ENCODE measurements at places on chromosomes 16 and 17.

DNA sequence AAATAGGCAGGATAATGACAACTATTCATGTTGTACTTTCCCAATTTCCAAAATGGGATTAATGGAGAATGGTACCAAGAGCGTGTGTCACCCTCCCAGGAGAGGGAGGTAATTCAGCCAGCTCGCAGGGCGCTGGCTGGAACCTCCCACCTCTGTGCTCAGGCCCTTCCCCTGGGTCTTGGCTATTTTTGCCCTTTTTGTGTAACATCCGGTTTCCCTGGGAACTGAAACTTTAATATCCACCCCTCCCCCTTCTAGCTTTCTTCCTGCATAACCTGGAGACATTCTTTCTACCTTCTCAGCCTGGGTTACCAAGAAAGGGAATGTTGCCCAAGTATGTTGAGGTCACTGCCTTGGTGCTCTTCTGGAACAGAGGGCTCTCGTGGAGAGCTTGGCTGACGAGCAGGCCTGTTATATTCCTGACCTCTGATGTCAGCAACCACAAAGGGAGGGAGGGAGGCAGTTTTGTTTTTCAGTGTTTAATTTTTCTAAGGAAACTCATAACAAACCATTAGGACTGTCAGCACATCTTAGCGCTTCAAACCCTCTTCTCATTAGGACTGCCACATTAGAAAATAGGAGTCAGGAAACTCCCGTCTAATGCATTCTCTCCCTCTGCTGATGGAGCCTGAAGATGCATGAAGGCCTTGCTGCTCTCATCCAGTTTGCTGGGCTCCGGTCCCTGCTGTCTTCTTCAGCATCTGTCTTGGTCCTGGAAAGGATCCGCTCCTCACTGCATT is 25.6 kb downstream of the ITGB3 start:
- DNase-seq, result peak; percentile 100

GRCh38 chr17:45170931-45171337 is 9.3 kb downstream of the HEXIM2 start:
- DNase-seq, result peak; percentile 33

DNA sequence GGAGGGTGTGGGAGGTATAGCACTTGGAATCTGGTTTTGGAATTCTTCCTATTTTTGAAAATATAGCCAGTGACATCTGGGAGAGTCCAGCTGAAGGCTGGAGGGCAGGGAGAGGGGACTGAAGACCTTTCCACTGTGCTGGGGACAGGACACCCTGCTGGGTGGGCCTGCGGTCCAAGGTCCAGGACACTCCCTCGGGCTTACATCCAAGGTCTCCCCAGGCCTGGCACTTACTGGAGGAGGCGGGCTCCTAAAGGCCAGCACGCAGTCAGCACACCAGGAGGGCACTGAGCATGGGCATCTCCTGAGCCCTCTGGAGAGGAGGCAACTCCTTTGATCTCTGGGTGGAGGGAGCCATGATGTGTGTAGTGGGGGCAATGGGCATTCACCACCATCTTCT is 35.5 kb upstream of the ETV4 start:
- DNase-seq, result no peak

GRCh38 chr16:30136971-30137605 is 14.1 kb upstream of the MAPK3 start:
- DNase-seq, result no peak

DNA sequence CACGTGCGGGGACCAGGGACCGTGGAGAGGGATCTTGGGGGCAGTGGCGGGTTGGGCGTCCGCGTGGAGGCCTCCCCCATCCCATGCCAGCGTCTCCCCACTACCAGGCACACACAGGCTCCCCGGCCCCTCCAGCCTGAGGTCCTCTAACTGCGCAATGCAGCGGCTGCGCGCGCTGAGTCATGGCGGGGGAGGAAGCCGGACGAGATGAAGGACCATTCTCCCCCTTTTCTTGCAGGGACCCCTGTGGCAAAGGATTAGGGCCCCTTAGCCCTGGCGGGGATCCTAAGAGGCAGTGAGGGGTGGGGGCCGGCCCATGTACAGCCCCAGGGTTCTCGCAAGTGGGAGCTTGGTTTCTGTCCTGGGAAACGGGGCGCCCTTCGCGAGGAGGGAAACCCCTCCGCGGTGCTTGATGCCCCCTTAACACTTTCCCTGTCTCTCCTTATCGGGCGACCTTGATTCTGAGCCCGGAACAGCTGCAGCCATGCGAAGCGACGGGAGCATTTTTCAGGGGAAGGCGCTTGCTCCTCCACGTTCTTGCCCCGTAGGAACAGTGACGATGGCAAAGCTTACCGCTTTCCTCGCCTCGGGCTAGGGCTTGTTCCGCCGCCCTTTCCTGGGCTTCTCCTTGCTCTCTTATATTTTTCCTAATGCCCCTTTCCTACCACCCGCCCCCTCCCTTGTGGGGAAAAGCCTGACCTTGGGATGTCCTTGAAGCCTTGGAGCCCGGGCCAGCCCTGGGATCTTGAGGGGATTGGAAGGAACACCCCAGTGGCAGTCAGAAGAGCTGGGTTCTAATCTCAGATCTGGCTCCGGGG is 592 bp downstream of the ALDOA start:
- DNase-seq, result peak; percentile 65

DNA sequence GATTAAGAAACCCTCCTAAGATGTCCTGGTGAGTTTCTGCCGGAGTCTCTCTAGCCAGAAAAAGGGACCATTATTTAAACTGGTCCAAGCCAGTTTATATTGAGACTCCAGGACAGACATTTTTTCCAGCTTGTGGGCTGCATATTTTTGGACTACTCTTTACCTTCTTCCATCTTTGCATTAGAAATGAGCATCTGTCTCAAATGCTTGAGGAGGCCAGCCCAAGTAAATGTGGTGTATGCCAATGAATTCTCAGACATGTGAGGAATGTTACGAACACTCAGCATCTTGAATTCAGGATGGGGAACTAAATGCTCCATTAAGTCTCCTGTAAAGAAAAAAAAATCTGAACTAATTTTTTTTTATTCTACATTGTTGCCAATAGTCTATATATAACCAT is 18.4 kb downstream of the TUBD1 start:
- DNase-seq, result no peak

DNA sequence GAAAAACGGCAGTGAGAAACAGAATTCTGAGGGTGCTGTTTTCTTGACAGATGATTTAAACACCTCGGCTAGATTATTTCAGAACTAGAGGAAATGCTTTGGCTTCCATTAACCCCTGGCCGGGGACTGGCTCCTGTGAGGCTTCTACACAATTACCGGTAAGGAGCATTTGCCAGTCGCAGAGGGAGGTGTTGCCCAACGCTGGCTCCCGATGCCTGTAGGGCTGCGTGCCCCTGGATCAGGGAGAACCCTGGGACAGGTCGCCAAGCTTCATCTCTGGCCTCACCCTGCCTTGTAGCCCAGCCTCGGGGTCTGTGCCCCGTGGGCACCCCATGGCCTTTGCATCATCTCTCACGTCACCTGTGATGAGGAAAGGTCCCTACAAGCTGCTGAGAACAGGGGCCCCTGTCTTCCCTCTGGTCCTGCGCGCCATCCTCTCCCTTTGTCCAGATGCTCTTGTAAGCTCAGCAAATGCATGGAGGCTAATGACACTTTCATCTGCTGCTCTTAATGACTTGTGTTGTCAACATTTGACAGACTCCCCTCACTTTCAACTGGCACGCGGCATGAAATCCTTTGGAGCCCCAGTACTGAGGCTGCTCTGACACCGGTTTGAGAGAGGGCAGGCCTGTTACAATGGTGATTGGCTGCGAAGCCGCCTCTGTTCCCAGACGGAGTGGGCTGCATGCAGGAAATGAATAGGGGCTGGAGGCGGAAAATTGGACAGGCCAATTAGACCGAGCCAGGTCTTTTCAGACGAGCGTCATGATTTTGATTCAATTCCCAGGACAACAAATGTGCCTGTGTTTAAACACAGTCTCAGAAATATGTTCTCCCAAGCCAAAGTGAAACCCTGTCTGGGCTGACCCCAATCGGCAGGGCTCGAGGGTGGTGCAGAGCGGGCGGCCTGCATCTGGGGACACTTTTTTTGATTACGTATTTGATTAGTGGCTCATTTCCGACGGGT is 85.5 kb upstream of the DOC2B start:
- DNase-seq, result no peak

GRCh38 chr17:31857920-31858641 is 963 bp downstream of the COPRS start:
- no peak for DNase-seq

All from ACHN (cell line).